ENCODE measurements at places on chromosomes 6 and 20.

DNA sequence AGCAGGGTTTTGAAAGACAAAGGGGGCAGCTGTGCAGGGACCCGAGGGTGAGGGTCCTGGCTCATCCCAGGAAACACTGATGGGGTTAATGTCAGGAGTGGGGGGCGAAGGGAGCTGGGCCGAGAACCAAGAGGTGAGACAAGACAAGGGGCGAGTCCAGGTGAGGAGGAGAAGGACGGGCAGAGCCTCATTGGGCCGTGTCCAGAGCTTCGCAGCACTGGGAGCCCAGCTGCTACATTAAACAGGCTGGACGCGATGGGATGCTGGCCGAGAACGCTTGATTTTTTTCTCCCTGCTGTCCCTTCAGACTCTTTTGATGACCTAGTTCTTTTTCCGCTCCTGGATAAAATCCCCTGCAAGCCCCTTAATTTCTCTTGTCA is 172.8 kb upstream of the SNX9 start:
- no peak for DNase-seq

DNA sequence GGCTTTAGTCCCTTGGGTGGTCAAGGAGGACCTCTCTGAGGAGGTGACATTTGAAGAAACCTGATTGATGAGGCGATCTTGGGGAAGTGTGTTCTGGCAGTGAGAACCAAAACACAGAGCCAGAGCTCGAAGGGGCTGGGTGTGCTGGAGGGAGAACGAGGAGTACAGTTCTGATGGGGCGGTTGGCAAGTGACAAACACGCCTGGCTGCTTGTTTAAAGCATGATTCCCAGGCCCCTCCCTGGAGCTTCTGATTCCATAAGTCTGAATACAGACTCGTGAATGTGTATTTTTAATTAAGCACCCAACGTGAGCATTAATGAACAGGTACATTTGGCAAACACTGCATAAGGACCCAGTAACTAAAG is 886 bp upstream of the NFATC2 start:
- DNase-seq: no peak

GRCh38 chr6:71412559-71413140 is 124.0 kb downstream of the OGFRL1 start:
- no peak for DNase-seq

DNA sequence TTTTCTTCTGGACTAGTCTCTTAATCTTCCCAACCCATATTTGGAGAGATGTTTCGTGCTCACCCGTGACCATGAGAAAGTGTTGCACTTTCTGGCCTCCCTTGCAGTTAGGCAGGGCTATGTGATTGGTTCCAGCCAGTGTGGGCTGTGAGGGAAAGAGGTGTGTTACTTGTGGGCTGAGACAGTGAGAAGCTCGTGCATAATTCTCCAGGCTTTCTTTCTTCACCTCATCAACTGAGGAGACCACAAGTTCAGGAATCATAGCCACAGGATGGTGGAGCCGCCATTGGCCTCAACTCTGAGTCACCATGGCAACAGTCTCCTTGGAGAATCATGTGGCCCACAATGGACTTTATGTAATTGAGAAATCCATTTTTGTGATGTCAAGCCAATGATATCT is 57.5 kb upstream of the FUCA2 start:
- DNase-seq: no peak

- DNase-seq: peak; percentile 27
These were observed 130.1 kb upstream of the ASCC3 start for GRCh38 chr6:101011186-101011585.

Data from NCI-H2107 (cell line).